ENCODE measurements at places on chromosomes 2 and 18.

GRCh38 chr2:143190431-143190830, 61.2 kb downstream of the ARHGAP15 start:
- no peak for DNase-seq

DNA sequence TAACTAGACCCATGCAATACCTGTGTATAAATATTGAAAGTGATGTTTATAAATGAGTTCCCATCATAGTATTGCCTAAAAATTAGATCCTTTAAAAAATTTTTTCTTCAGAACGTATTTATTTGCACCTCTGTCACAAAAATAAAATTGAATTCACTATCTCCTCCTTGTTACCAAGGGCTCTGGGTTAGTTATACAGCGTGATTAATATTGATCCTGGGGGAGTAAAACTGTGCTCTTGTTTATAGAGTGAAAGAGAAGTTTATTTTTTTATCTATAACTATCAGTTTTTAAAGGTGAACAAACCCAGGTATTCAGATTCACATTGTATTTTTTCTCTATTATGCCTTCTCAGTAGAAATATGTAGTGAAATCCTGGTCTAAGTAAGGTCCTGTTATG, 458.5 kb downstream of the CPS1 start:
- no peak for DNase-seq

DNA sequence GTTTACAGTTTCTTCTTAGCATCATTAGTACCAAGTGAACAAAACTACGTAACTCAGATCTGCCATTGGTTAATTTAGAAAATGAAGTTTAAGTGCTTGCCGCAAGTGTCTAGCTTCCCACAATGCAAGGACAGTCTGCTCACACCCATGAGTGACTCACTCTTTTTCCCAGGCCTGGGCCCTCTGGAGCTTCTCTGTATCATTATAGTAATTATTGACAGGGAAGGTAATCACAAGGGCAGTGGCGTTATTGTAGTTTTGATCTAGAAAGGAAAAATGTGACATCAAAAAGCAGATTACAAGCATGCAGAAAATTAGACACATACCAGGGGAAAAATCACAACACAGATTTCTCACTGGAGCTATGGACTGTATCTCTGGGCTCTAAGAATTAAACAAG, 38.5 kb downstream of the NPC1 start:
- no peak for DNase-seq

DNA sequence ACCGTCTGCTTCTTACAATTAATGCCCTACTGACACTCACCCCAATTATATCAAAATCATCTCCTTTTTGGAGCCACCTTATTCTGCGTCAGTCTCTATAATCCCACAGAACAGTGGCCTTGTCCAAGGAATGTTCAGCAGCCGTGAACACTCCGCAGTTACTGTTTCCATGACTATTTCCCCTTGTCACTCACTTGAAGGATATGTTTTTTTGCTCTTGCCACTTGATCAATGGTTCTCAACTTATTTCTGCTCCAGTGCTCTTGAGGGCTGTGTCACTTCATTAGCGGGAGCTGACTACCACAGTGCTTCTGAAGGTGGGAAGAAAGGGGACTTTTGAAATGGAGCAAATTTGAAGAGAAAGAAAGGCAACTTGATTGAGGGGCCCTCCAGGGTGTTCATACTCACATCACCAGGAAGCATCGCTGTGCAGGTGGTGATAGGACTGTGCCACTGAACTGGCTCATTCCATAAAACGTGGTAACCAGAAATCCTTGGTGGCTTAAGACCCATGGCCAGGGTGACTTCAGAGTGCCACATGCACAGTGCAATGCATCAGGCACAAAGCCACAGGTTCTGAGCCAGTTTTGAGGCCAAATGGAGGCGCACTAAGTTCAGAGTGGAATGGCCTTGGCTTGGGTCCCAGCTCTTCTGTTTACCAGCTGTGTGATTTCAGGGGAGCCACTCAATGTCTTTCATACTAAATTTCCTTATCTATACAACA, 320.6 kb upstream of the RAB12 start:
- DNase-seq = no peak

- DNase-seq = no peak
Measured at GRCh38 chr2:146108993-146109392, 1589.1 kb upstream of the ZEB2 start.

All from stimulated activated CD8-positive, alpha-beta memory T cell treated with anti-CD3 and anti-CD28 coated beads, Interleukin-4, amount 100 ng/mL, for 4 hours (primary cell).